IMR-90 (cell line): ENCODE measurements at places on chromosomes 7 and 10. TPM values are rescaled to one million over a fixed set of nuclear protein-coding genes. Genes with fewer than 3 reads are reported as not detected.

DNA sequence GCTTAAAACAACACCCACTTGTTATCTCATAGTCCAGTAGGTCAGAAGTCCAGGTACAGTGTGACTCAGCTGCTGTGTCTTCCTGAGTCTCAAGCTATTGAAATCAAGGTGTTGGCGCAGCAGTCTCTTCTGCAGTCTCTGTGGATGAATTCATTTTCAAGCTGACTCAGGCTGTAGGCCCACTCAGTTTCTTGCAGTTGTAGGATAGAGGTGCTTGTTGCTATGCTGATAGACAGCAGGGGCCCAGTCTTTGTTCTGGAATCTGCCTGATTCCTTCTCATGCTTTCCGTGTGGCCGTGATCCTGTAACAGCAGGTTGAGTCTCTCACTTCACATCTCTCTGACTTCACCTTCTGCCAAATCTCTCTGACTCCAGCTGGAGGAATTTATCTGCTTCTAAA, 400.4 kb upstream of the POM121L12 start:
- DNase-seq = no peak

GRCh38 chr7:156058248-156058647, 246.0 kb upstream of the SHH start:
- no peak for DNase-seq

DNA sequence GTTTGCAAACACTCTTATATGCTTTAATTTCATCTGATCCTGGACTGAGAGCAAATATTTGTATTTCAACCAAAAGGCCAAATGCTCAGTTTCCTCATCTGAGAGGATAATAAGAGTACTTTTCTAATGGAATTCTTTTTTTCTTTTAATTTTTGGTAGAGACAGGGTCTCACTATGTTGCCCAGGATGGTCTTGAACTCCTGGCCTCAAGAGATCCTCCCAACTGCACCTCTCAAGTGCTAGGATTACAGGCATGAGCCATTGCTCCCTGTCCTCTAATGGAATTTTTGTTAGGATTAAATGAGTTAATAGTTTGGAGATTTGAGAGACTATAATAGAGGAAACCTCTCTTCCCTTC, 68.4 kb upstream of the KMT2E start:
- DNase-seq = no peak

The HOGA1 gene
- total RNA-seq = 0.36 and 0.56 TPM in 2 replicates

DNA sequence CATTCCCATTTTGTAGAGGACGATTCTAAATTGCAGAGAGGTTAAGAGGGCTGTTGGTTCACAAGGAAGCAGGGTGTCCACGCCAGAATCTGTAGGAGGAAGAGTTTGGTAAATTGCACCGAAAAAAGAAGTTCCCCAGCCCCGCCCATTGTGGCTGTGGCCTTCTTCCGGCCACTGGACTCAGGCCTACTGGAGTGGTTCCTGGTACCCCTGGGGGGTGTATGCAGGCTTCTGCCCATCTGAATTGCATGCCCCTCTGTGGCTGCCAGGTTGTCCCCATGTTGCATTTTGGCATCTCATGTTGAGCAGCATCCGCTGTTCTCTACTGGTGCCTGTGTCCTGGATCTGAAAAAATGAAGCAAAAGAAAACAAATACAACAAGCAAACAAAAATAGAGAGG, 234.2 kb downstream of the WDR11 start:
- DNase-seq = no peak

DNA sequence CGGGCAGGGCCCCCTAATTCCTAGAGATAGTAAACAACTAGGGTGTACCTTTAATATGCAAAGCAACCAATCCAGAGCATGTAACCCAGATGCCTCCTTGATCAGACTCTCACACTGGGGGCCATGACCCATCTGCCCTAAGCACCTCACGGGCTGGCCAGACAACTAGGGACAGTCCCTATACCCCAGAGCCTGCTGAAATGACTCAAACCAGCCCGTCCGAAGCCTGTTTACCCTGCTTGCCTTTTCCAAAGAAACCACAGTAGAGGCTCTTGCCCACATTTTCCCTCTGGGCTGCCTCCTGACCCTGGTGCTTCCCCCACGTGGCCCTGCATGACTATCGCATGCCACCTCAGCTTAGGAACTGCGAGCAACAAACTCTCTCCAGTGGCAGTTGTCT, 46.2 kb downstream of the RGS10 start:
- no peak for DNase-seq

The WNT8B gene
- total RNA-seq = not detected in 2 replicates

The LIPJ gene
- total RNA-seq = not detected in 2 replicates

- no peak for DNase-seq
Measured at GRCh38 chr10:73905256-73906020, 5.5 kb upstream of the PLAU start.

DNA sequence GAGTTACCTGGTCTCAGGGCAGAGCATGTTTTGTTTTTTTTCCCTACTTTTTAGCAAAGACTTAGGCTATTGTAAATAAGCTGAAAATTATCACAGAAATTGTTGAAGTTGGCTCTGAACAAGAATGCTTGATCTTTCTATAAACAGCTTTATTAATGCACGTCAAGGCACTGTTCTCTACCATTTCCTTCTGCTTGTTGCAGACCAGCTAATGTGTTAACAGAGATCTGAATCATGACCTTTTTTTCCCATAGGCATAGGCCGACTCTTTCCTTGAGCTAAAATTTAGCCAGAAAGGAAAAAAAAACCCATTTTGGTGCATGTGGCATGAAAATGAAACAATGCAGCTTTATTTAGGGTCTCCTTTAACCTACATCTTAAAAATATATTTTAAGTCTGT, 248.5 kb downstream of the SDK1 start:
- DNase-seq = no peak

GRCh38 chr7:81623251-81623855, 146.5 kb downstream of the HGF start:
- DNase-seq = peak; percentile 34

GRCh38 chr10:1933215-1933614, 195.9 kb upstream of the ADARB2 start:
- DNase-seq = no peak

GRCh38 chr10:43234471-43235041, 32.3 kb downstream of the RASGEF1A start:
- DNase-seq = no peak

DNA sequence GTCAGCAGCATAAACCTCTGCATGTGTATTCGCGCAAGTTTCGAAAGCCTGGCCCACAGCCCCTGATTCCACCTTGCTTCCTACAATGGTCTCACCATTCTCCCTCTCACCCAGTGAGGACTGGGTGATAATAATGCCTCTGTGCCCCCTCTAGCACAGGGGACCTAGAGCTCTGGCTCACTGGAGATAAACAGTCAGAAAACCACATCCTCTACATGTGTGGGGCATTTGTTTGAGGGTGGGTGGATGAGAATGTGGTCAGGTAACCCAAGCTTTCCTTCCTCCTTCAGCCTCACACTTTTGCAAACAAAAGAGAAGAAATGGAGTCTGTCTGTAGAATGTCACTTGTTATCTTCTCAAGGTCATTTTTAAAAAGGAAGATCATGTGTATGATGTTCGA, 373.5 kb downstream of the KCNMA1 start:
- DNase-seq = no peak

DNA sequence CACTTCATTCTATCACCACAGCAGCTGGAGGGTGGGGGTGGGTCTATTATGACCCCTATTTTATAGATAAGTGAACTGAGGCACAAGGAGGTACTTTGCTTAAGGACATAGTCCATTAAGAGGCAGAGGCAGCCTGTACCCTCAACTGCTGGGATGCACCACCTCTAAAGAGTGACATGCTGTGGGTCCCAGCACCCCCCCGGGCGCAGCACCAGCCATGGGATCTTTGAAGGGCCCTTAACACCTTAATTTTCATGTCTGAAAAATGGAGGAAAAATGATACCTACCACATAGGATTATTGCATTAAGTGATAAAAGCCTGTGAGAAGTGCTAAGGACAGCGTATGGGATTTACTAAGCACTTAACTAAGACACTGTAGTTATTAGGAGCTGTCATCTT, 15.4 kb downstream of the ADCYAP1R1 start:
- DNase-seq = no peak

DNA sequence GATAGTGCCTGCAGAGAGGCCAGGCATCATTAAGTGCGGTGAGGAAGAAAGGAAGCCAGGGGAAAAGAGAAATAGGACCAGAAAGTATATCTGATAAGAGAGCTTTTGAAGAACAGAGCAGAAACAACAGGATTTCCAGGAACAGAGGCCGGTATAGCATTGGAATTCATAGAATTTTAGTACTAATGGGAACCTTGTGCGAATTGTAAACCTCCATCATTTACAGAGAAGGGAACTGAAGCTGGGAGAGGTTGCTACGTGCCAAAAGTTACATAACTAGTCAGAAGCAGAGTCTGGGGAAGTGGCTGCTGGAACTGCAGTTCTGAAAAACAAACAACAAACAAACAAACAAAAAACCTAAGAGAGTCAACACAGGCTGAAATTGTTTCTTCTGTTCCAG, 5.4 kb upstream of the ZMYND11 start:
- DNase-seq = no peak

DNA sequence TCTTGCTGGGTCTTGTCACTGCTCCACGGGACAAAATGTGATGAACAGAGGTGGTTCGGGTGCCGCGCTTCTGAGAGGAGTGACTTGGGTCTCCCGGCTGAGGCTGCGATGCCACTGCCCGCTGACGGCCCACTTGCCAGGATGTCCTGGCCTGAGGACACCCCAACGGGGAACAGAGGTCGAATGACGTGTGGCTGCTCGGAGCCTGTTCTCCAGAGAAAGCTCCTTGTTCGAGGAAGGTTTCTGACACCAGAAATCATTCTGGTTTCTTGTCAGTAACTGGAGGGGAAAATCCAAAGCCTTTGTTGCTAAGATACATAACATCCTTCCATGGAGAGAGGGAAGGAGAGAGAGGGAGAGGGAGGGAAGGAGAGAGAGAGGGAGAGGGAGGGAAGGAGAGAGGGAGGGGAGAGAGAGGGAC, 236.4 kb downstream of the WDR37 start:
- no peak for DNase-seq

GRCh38 chr7:15284396-15284795, 277.4 kb downstream of the AGMO start:
- no peak for DNase-seq

DNA sequence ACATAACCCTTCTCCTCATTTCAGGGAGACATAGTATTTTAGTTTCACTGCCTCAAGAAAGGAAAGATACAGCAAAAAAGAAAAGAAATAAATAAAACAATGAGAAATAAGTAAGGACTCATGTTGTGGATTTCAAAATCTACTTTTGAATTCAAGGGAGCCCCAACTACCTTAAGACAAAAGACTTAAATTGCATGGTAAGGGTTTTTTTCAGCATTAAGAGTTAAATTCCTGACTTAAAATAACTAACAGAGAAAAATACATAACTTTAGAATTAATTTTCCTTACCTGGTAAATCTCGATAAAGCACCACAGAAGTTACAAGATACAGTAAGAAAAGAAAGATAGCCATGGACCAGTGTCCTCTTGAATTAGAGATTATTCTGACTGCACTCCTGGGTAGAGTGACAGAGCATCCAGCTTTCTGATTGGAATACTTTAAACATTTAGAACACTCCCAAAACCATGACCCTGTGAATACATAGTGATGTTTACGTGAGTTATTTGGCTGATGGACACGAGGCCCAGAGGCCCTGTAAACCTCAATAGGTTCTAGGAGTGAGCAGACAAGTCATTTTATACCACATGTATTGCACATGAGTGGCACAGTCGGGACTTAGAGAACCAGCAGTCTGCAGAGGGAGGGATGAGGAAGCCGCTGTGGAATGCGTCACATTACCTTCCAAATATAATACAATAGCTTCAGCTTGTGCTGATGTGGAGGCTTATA, 292.5 kb upstream of the SEMA3C start:
- DNase-seq = peak; percentile 60

DNA sequence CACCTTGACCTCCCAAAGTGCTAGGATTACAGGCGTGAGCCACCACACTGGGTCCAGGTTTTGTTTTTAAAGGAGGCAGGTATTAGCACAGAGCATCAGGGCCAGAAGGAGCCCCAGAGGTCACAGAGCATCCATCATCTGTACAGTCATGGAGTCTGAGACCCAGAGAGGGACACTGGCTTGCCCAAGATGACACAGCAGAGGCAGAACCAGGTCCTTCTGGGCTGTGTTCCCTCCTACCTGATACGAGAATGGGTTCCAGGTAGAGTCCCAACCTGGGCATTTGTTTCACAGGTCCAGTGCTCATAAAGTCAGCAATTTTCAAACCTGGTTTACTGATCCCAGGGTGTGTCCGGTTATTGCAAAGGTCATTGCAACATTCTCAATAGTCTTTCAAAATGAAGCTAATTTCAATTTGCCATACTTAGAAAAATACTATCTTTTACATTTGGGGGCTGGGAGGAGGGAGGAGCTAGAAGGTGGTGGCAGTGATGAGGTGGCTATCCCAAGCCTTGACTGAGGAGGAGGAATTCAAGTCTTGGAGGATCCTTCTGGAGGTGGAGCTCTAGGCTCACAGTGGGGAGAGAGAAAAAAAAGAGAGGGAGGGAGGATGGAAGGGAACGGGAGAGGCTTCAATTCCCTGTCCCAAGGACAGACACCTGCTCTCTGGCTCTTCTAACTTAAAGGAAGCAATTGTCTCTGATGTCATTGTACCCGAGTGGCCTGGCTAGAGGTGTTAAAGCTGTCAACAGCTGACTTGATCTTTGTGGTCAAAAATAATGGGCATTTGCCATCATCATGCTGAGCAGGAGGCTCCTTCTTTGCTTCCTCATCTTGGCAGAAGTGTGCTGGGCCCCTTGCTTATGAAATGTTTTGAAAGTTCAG, 8.1 kb downstream of the MXI1 start:
- no peak for DNase-seq

GRCh38 chr10:77068272-77068671, 569.3 kb downstream of the KCNMA1 start:
- DNase-seq = no peak

- no peak for DNase-seq
Measured at GRCh38 chr10:132422903-132423825, 26.2 kb downstream of the PWWP2B start.

DNA sequence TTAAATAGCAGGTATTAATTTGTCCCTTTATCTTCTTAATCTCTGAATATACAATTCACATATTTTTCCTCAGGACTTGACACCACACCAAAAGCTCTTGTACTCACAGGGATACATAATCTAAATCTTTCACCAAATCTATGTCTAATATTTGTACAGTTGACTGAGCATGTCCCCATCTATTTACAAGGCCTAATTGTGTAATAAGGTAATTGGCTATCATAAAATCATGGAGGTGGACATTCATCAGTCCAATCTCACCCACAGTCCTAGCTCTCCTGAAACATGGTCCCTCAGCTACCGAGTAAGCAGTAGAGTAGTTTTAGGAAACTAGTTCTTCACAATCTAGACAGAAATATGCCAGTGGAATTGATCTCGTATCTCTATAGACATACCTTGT, 30.3 kb upstream of the EGFR start:
- no peak for DNase-seq

The ABCB1 gene
- total RNA-seq = 0.83 and 0.90 TPM in 2 replicates

- no peak for DNase-seq
Measured at GRCh38 chr10:93245147-93245546, 171.5 kb downstream of the CYP26A1 start.

GRCh38 chr10:23538968-23539367, 100.1 kb downstream of the OTUD1 start:
- no peak for DNase-seq

GRCh38 chr7:22250390-22250789, 106.6 kb downstream of the RAPGEF5 start:
- DNase-seq = no peak

GRCh38 chr7:128219636-128220035, 21.4 kb upstream of the LEP start:
- DNase-seq = no peak
